ENCODE measurements at places on chromosomes 2 and 18.

DNA sequence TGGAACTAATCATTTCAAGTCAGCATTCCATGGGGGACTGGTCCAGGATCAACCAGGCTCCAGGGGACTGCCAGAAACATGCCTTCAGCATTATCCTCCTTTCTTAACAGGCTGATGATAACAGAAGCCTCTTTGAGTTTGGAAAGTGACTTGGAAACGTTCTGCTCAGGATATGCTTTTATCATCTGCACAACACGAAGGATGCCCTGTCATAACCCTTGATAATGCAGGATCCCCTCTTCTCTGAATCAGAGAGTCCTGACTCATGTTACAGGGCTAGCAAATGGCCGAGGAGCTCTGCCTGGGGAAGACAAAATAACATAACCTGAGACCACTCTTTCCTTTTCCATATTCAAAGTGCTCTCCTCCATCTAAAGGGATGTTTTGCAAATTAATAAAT, 6.7 kb downstream of the SCYGR3 start:
- no peak for DNase-seq

- no peak for DNase-seq
Observed at GRCh38 chr2:235011929-235012631, 60.3 kb downstream of the SH3BP4 start.

- DNase-seq: no peak
Observed at GRCh38 chr18:989425-989824, 84.8 kb downstream of the ADCYAP1 start.

DNA sequence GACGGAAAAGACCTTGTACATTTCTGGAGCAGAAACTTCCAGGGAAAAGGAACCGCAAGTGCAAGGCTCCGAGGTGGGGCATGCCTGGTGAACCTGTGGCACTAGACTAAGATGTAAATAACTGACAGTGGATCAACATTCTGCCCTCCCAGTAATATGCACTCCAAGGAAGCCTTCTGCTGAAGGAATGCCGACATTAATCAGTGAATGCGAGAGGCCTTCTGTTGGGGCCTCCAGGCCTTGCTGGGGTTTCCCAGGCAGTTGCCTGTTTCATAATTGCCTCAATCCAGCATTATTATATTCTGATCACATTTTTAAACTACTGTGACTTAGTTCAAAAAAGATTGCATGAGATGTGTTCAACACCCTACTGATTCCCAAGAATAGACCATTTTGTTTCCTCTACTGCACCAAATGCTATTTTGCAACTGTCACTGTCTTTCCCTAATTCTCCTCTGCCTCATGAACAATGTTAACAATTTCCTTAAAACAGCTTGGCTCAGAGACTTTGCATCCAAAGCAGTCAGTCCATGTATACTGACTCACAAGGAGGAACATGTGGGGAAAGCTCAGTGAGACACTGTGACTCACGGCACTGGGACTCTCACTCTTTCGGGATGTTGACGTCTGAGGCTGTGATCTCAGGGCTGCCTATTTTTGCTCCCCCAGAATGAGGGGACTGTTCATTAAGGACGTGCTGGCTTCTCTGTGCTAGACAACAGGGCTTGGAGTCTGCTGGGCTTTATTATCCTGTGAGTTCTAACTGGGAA, 10.5 kb upstream of the DSG2 start:
- DNase-seq: no peak

DNA sequence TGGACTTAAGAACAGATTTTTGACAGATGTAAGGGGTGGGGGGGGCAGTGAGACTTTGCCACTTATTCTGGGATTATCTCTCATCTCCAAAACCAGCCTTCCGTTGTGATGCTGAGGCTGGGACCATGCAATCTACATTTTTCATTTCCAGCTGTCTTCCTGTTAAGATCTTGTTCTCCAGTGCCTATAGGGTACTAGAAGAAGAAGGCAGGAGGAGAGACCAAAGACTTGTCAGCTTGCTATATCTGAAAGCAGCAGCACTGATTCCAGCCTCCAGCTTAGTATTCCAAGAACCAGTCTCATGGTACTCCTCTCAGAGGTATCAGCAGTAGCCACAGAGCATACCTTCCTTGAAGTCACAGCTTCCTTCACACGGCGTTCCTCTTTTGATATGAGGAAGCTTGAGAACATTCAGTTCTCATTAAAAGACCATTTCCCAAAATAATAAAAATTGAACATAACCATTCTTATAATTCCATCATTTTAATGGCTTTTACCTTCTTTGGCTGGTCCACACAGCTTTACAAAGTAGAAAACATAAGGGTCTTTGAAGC, 49.8 kb downstream of the USP34 start:
- DNase-seq: no peak
